ENCODE measurements at places on chromosomes 6 and 20.

DNA sequence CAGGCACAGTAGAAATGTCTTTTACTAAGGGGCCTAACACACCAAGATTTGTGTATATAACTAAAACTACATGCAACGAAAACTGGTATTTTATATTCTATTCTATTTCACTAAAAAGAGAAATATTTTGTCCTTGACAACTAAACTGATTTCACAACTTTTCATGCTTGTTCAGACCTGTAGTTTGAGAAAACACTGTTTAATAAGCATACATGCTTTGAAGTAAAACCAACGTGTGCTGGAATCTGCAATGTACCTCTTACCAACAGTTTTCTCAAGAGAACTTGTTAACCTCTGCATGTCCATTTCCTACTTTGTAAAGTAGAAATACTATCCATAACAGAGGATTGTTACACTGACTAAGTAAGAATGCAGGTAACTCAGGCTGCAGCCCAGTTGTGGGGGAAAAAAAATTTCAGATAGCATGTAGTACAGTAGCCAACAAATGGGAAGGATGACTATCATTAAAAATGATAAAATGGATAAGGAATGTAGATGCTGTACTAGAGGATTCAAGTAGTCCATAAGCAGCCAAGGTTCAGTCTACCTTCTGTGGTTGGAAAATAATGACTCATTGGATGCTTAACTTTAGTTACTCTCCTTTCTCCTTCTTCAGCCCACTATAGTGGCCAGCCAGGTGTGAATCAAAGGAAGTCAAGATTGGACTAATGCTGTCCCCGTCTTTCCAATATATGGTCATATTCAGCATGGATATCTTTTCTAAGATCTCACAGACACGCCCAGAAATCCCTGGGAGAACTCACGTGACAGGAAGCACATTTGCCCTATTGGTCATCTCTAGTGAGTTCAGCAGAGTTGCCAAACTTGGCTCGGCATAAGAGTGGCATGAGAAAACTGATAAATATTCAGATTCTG lies 65.2 kb downstream of the HFE start:
- DNase-seq: no peak

- no peak for DNase-seq
Measured at GRCh38 chr20:1707588-1708449, 50.2 kb upstream of the SIRPG start.

GRCh38 chr20:59381689-59382088 lies 81.3 kb downstream of the EDN3 start:
- no peak for DNase-seq

- no peak for DNase-seq
Measured at GRCh38 chr6:169859978-169860703, 108.7 kb downstream of the ERMARD start.

DNA sequence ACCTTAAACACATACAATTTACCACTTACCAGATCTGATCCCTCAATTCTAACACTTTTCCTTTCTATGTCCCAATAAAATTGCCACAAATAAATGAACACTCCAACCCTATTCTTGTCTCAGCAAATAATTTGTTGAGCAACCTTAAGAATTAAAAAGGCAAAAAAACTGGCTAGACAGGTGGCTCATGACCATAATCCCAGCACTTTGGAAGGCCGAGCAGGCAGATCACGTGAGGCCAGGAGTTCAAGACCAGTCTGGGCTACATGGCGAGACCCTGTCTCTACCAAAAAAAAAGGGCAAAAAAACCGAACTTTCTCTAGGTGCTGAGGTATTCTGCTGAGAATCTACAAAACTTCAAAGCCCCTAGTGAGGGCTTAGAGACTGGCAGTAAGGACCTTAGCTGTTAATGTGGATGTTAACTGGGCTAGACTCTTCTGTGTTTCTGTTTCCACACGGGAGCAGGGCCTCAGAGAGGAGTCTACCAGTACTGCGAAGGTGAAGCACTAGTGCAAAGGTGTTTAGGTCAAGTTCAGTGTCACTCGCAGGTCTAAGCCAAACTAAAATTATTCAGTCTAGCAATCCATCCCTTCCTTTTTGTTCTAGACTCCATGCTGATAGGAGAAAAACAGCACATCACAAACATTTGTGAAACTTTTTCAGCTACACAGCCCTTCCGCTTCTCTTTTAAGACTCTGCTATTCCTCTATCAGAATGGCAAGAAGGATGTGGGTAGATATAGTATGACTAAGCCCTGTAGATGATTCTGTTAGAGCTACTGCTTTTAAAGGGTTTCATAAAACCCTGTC lies 2.6 kb downstream of the FASTKD5 start:
- DNase-seq: no peak

- no peak for DNase-seq
Measured at GRCh38 chr20:35981969-35982368, 13.6 kb downstream of the CNBD2 start.

DNA sequence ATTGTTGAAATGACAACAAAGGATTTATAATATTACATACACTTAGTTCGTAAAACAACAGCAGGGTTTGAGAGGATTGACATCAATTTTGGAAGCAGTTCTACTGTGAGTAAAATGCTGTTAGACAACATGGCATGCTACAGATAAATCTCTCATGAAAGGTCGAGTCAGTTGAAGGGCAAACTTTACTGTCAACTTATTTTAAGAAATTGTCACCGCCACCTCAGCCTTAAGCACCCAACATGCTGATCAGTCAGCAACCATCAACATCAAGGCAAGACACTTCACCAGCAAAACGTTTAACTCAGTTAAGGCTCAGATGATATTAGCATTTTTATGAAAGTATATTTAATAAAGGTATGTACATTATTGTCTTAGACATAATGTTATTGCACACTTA lies 31.0 kb downstream of the CYB5R4 start:
- no peak for DNase-seq

- no peak for DNase-seq
Measured at GRCh38 chr6:134819863-134820800, 129.8 kb downstream of the ALDH8A1 start.

DNA sequence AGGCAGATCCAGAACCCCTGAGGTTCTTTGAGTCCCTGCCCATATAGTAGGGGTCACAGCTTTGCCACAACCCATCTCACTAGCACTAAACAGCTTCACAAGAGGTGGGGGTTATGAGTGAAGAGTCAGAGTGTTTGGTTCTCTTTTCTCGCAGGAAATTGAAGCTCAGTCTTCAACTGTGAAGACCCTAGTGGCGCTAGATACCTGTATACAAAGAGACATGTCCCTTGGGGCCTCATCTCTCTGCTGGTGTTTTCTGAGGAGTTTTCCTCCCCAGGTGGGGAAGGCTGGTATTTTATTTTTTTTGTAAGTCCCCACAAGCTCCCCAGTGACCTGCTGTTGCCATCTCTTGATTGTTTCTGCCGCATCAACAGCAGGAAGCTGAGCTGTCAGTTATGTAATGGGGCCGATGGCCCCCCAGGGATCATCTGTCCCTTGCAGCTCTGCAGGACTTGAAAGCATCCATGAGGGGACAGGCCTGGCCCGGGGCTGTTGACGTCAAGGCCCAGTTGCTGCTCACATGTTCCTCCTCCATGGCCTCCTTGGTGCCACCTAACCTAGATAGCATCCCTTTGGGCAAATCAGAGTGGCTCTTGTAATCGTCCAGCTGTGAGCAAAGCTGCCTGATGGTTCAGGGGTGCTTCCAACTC lies 23.1 kb downstream of the STK35 start:
- no peak for DNase-seq

DNA sequence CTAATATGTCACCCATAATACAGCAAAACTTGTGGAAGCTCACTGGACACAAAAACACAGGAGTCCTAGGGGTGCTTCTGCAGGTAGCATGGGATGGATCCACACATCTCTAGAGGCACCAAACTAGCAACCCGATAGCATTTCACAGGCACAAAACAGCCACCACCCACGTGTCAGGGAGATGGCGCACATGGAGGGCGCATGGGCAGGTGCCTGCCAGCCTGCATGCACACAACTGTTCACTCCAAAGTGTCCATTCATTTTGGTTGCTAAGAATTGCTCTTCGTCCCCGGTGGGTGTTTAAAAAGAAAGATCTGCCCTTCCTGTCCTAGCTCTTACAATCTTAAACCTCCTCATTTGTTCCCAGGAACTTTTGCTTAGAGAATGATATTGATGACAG lies 171.3 kb downstream of the SYNDIG1 start:
- no peak for DNase-seq

DNA sequence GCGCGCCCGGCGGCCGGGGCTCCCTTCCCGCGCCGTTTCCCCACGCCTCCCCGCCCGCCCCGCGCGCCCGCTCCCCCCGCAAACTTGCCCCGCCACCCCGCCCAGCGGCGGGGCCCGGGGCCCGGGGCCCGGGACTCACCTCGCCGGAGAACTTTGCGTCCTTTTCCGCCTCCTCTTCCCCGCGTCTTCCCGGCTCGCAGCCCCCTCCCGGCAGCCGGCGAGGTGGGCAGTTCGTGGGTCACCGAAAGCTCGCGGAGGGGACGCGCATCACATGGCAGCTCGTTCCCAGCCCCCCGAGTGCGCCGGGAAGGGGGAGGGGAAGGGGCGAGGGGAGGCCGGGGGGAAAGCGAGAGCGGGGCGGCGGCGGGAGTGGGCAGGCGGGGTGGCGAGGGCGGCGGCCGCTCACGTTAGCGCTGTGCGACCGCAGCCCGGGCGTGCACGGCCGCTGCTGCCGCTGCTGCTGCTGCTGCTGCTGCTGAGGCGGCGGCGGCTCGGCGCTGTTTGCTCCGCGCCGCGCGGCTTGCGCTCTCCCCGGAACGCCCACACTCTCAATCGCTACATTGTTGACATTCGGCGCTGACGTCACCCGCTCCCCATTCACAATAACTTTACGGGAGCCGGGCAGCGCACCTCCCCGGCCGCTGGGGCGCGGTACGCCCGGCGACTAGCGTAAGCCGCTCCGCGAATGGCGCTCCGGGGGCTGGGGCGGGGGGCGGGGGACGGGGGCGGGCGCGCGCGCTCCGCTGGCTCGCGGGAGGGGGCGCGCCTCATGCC lies at the start of gene BACH2:
Gene BACH2, minus strand, starts transcription at position 503 of the 774 bp plus-strand sequence. CDS start 287,999 bp downstream, outside the sequence.
- peak; percentile 86 for DNase-seq

GRCh38 chr6:114362957-114363356 lies 20.1 kb upstream of the HS3ST5 start:
- DNase-seq: no peak

DNA sequence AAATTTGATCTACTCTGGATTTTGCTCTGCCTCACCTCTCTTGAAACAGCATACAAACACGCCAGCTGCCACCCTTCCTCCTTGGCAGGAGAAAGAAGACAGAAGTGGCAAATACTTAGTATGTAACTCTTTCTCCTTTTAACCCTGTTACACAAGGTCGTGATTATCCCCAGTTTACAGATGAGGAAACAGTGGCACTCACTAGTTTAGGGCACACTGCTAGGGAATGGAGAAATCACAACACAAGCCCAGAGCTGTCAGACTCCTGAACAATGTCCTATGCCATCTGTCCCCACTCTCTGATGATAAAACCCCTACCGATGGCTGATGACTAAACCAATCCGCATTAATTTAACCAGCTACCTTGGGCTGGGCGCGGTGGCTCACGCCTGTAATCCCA lies 79.7 kb downstream of the FGD2 start:
- DNase-seq: no peak

DNA sequence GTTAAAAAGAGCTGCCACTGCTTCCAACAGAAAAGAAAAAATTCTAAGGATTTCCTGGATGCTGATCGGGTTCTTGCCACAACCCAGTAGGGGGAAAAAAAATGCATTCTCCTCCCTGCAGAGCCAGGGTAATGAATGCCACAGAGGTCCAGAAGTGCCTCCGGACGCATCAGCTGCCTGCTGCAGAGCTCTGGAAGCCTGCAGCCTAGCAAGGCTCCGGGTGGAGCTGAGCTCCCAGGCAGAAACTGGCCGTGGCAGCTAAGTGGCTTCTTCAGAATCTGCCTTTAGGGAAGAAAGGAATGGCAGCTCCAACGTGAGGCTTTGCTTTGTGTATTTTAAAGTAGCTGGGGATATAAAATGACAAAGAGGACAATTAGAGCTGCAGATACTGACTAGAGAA lies 155.0 kb downstream of the CFAP61 start:
- DNase-seq: no peak

GRCh38 chr20:24829649-24830370 lies 119.3 kb upstream of the CST7 start:
- DNase-seq: no peak

- DNase-seq: peak; percentile 61
Measured at GRCh38 chr20:37534401-37535157, 6.9 kb upstream of the BLCAP start.

DNA sequence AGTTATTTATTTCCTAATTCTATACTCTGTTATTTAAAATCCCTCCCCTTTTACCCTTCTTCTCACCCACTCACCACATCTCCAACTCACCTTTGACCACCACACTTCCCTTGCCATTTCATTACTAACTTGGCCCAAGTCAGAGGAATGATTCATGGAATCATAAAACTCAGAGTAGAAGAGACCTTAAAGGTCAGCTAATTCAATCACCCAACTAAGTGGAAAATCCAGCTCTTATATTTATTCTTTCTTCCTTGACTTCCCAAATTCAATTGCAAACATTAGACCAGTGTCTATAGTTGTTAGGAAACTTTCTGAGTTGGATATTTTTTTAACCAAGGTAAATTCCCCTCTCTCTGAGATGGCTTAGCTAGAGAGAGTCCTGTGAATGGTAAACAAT lies 26.5 kb upstream of the HEY2 start:
- no peak for DNase-seq

DNA sequence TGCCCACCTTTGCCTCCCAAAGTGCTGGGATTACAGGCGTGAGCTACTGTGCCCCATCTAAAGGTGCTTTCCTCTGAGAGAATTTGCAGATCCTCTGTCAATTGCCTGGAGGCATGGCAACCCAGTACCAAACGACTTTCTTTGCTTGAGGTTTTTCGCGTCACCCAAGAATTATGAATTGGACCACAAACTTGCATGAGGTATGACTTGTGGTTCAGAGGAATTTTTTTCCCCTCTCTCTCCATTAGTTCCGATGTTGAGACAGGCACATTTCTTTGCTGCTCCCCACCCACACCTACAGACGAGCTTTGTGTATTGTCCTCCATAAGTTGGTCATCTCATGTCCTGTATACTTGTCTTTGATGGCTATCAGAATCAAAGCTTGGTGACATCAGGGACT lies 11.8 kb upstream of the SCAF8 start:
- no peak for DNase-seq

DNA sequence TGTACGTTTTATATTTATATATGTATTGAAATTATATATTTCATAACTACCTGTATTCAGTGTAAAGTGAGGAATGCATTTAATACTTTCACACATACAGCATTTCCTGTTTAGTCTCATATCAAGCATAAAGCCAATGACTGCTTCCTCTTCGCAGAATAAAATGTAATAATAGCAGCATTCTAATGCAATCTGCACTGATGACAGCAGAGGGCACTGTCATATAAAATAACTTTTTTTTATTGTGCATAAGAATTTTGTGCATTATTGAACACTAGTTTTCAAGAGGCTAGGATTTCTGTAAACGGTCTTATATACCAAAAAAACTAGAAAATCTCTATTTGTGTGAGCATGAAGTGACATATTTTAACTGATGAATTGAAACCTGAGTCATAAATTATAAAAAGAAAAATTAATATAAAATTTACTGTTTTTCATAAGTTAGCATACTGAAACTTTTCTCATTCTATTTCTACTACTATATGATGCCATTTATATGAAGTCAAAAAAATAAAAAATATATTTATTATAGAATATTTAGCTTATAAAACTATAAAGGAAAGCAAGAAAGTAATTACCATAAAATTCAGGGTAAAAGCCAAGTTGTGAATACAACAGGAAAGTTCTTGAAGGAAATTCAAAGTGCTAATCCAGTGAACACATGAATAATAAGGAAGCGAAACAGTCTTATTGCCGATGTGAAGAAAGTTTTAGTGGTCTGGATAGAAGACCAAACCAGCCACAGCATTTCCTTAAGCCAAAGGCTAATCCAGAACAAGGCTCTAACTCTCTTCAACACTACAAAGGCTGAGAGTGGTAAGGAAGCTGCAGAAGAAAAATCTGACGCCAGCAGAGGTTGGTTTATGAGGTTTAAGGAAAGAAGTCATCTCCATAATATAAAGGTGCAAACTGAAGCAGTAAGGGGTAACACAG lies 36.3 kb downstream of the RNF146 start:
- DNase-seq: no peak

Measured in HuH-7 (cell line).